ENCODE measurements at places on chromosomes 3 and 15.

GRCh38 chr3:25291481-25291905, 136.6 kb upstream of the RARB start:
- DNase-seq = no peak

DNA sequence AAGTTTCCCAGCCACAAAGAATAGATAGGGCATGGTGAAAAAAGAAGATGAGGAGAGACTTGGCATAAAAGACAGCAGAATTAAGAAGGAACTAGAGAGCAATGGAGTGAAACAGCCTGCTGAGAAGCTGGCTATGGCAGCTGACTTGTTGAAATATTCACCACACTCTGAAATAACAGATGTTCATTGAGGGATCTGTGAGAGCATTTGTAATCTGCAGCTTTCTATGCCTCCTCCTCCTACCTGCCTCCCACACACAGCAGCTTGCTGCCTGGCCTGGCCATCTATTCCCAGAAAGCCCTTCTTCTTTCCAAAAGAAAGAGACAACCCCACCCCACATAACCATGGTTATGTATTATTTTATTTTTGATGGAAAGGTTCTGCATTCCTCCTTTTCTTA, 303.9 kb downstream of the GAP43 start:
- DNase-seq = no peak

DNA sequence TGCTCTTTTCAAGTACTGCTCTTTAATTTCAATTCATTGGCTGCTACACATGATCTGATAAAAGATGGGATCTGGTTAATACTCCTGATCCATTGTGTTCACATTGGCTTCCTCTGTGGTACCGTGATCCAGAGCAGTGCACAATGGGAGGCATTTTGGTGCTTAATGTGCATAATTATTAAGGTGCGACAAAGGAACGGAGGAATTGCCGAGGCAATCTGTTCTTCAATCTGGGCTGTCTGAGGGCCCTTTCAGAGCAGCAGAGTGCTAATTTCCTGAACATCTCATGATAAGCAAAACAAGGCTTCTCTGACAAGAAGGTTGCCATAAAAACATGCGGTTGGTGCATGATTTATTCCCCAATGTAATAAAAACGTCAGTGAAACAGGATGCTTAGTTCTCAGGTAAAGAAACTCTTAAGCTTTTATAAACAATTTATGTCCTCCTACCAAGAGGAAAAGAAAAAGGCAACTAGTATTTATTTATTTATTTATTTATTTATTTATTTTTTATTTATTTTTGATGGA, 64.0 kb upstream of the EPHA3 start:
- DNase-seq = no peak

DNA sequence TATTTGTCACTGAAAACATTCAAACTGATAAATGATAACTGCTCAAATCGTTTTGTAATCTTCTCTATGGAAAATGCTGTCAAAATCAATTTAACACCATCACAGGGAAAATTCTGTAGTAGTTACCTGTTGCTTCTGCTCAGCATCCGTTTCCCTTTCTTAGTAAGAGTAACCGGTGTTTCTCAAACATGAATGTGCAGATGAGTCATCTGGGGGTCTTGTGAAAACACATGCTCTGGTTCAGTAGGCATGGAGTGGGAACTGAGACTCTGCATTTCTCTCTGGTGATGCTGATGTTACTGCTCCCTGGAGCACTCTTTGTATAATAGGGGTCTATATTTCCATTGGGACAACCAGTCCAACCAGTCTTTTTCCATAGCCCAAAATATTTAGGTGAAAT, 145.1 kb downstream of the SEMA6D start:
- no peak for DNase-seq

Measured in AG09319 (cell line).